ENCODE measurements at places on chromosomes 5 and 9. TPM values are rescaled to one million over a fixed set of nuclear protein-coding genes. Genes with fewer than 3 reads are reported as not detected.

PDCD1LG2 gene
- total RNA-seq: 2.4 TPM

ADAMTS19 gene
- not detected for total RNA-seq

NDUFA8 gene
- total RNA-seq: 42.5 TPM

WNT8A gene
- total RNA-seq: not detected

C5 gene
- total RNA-seq: 4.6 TPM

Data from kidney (tissue), 22 donors.